ENCODE measurements at places on chromosomes 6 and 20. TPM values are rescaled to one million over a fixed set of nuclear protein-coding genes. Genes with fewer than 3 reads are reported as not detected.

COX7A2 gene
- total RNA-seq: 295 TPM

OOEP gene
- total RNA-seq: not detected

KIF6 gene
- total RNA-seq: 0.25 TPM

NOTCH4 gene
- total RNA-seq: 0.95 TPM

SLC52A3 gene
- 0.38 TPM for total RNA-seq

Measured in A549 treated with AZD2906 at 1 μM for 4 hours (cell line).